ENCODE measurements at places on chromosomes 7 and 10.

- H3K27me3 ChIP-seq, result no peaks in the 10 kb centered on the region
- no peak overlapping the region for H3K27ac ChIP-seq
- no peak for DNase-seq
- no peaks in the 10 kb centered on the region for H3K36me3 ChIP-seq
- no peak overlapping the region for H3K4me3 ChIP-seq
These were observed 403.5 kb downstream of the DNAJB6 start for GRCh38 chr7:157740251-157740798.

DNA sequence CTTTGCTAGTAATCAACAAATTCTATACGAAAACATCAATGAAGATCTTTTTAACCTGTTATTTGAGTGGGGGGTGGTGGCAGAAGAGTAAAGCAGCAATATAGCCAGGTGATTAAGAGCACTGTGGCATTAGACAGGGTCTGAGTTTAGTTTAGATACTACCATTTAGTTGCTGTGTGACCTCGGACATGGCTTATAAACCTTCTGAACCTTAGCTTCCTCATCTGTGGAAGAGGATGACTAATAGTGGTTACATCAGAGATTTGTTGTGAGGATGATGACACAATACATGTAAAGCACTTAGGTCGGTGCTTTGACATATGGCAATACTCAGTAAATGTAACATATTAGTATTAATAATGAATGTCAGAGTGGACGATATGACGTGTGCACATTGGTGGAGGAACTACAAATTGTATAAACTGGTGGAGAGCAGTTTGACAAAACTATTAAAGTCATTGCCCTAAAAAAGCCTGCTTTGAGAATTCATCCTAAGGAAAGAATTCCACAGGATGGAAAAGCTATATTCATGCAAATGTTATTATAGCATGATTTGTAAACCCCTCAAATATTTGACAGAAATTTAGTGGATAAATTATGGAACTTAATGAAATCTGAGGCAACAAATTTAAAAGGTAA lies 24.3 kb downstream of the SPAG6 start:
- H3K27ac ChIP-seq, result no peak overlapping the region
- no peaks in the 10 kb centered on the region for H3K27me3 ChIP-seq
- no peak for DNase-seq
- H3K4me1 ChIP-seq, result no peaks in the 10 kb centered on the region
- no peak overlapping the region for H3K4me3 ChIP-seq

- no peak overlapping the region for H3K4me3 ChIP-seq
- H3K27ac ChIP-seq, result no peak overlapping the region
- no peaks in the 10 kb centered on the region for H3K4me1 ChIP-seq
These were observed 390.1 kb downstream of the GATA3 start for GRCh38 chr10:8444630-8445029.

GRCh38 chr10:76902949-76903348 lies 734.7 kb downstream of the KCNMA1 start:
- H3K4me1 ChIP-seq, result no peaks in the 10 kb centered on the region
- H3K4me3 ChIP-seq, result no peak overlapping the region
- H3K27ac ChIP-seq, result no peak overlapping the region
- no peaks in the 10 kb centered on the region for H3K27me3 ChIP-seq
- no peaks in the 10 kb centered on the region for H3K36me3 ChIP-seq

GRCh38 chr10:80540136-80540535 lies 2.4 kb downstream of the SH2D4B start:
- DNase-seq, result no peak
- no peaks in the 10 kb centered on the region for H3K4me1 ChIP-seq
- no peaks in the 10 kb centered on the region for H3K27me3 ChIP-seq
- H3K4me3 ChIP-seq, result no peak overlapping the region
- no peaks in the 10 kb centered on the region for H3K36me3 ChIP-seq
- no peak overlapping the region for H3K27ac ChIP-seq

- peak overlapping the region; percentile 97 for H3K4me3 ChIP-seq
- DNase-seq, result peak; percentile 98
- no peaks in the 10 kb centered on the region for H3K36me3 ChIP-seq
- peak overlapping the region; percentile 97 for H3K27ac ChIP-seq
- no peaks in the 10 kb centered on the region for H3K4me1 ChIP-seq
These were observed 31.5 kb upstream of the ERV3-1 start for GRCh38 chr7:65037740-65038688.

DNA sequence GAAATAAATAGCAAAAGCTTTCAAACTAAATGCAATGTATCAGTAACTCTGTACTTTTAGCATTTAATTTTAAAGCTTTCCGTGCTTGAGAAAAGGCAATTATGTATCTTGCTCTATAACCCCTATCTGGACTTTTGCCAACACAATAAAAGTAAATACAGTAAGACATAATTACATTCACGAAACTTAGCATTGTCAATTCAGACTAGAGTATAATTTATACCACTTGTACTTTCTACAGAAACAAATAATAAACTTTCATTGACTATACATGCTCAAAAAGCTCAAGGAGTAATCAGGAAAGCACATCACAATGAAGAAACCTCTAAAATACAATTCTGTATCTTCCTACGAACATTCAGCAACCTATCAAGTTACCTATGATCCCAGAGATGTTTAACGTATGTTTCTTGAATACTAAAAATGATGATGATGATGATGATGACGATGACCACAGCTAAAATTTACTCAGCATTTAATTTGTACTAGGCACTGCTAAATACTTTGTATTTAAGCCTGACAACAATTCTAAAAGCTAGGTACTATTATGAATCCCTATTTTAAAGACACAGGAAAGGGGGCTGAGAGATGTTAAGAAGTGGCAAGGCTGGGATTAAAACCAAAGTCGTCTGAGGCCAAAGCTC lies 44.9 kb downstream of the MINDY3 start:
- H3K27ac ChIP-seq, result no peak overlapping the region
- no peak for DNase-seq
- peaks cover 11% of the 10 kb centered on the region for H3K36me3 ChIP-seq
- no peak overlapping the region for H3K4me3 ChIP-seq
- no peaks in the 10 kb centered on the region for H3K4me1 ChIP-seq

- H3K27ac ChIP-seq, result no peak overlapping the region
- no peak for DNase-seq
- no peaks in the 10 kb centered on the region for H3K36me3 ChIP-seq
- H3K4me1 ChIP-seq, result no peaks in the 10 kb centered on the region
- H3K27me3 ChIP-seq, result no peaks in the 10 kb centered on the region
- no peak overlapping the region for H3K4me3 ChIP-seq
These were observed 63.0 kb downstream of the RALA start for GRCh38 chr7:39686261-39686924.

- no peaks in the 10 kb centered on the region for H3K27me3 ChIP-seq
- H3K4me3 ChIP-seq, result no peak overlapping the region
- no peaks in the 10 kb centered on the region for H3K36me3 ChIP-seq
- peaks cover 31% of the 10 kb centered on the region for H3K4me1 ChIP-seq
These were observed 3.5 kb downstream of the AIMP2 start for GRCh38 chr7:6012355-6013104.

- no peaks in the 10 kb centered on the region for H3K27me3 ChIP-seq
- no peaks in the 10 kb centered on the region for H3K4me1 ChIP-seq
- H3K27ac ChIP-seq, result no peak overlapping the region
- no peak for DNase-seq
- no peaks in the 10 kb centered on the region for H3K36me3 ChIP-seq
- H3K4me3 ChIP-seq, result no peak overlapping the region
These were observed 6.0 kb downstream of the TEX47 start for GRCh38 chr7:88789480-88790064.

GRCh38 chr7:31069860-31070555 lies 17.9 kb downstream of the ADCYAP1R1 start:
- no peak overlapping the region for H3K4me3 ChIP-seq
- H3K27ac ChIP-seq, result no peak overlapping the region
- H3K36me3 ChIP-seq, result no peaks in the 10 kb centered on the region

GRCh38 chr10:78657163-78657861 lies 411.5 kb upstream of the ZMIZ1 start:
- no peak overlapping the region for H3K27ac ChIP-seq
- H3K4me3 ChIP-seq, result no peak overlapping the region
- no peaks in the 10 kb centered on the region for H3K27me3 ChIP-seq
- no peaks in the 10 kb centered on the region for H3K36me3 ChIP-seq

DNA sequence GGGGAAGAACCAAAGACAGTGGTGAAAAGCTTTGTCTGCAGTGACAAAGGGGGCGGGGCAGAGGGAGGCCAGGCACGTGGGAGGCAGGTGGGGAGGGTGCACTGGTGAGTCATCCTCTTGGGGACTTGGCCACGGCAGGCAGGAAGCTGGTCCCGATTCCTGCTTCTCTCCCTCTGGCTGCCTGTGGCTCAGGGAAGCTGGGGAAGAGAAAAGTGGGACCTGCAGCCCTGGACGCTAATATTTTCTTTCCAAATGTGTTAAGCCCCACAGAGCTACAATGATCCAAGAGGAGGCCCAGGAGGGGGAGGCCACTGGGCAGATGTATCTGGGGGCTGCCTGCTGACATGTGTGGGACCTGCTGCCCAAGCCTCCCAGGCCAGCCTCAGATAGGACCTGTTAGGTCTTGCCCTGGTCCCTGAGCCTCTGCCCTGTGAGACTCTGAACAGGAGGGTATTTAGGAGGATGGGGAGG lies 231.8 kb downstream of the KCNMA1 start:
- H3K36me3 ChIP-seq, result no peaks in the 10 kb centered on the region
- peaks cover 9% of the 10 kb centered on the region for H3K4me1 ChIP-seq
- no peak overlapping the region for H3K27ac ChIP-seq
- H3K27me3 ChIP-seq, result no peaks in the 10 kb centered on the region

DNA sequence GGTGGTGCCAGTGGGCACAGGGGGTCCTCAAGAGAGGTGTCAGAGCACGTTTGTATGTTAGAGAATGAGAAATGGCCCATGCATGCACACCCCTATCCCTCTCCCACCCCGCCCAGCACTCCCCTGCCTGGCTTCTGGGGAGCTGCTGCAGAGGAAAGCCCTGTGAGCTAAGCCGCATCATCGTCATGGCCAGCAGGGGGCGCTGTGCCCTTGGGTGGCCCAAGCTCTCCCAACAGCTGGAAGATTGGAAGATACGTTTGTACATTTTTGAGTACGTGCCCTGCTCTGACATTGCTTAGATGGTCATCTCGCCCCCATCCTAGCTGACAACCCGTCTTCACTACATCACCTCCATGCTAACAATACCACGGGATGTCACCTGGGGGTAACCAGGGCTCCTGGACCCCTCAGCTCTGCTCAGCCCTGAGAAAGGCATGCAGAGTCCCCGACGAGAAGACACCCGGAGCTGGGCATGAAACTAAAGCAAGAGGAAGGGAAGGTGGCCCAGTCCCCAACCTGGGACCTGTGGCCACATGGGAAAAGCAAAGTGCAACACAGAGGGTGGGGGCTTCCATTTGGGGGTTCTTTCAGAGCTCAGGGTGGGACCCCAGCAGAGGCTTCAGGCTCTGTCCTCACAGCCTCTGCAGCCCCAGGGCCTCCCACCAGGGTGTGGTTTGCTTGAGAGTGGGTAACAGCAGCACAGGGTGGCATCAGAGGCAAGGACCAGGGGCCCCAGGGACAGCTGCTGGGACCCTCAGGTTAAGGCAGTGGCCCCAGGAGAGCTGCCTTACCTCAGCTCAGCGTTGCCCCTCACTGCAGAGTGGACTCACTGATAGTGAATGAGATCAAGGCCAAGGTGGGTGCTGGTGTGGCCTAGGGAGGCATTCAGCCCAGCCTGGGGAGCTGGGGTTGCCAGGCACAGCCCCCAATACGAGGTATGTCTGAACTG lies 136.6 kb downstream of the PTPN20 start:
- DNase-seq, result peak; percentile 90
- no peaks in the 10 kb centered on the region for H3K27me3 ChIP-seq
- H3K27ac ChIP-seq, result no peak overlapping the region
- no peak overlapping the region for H3K4me3 ChIP-seq
- no peaks in the 10 kb centered on the region for H3K4me1 ChIP-seq

DNA sequence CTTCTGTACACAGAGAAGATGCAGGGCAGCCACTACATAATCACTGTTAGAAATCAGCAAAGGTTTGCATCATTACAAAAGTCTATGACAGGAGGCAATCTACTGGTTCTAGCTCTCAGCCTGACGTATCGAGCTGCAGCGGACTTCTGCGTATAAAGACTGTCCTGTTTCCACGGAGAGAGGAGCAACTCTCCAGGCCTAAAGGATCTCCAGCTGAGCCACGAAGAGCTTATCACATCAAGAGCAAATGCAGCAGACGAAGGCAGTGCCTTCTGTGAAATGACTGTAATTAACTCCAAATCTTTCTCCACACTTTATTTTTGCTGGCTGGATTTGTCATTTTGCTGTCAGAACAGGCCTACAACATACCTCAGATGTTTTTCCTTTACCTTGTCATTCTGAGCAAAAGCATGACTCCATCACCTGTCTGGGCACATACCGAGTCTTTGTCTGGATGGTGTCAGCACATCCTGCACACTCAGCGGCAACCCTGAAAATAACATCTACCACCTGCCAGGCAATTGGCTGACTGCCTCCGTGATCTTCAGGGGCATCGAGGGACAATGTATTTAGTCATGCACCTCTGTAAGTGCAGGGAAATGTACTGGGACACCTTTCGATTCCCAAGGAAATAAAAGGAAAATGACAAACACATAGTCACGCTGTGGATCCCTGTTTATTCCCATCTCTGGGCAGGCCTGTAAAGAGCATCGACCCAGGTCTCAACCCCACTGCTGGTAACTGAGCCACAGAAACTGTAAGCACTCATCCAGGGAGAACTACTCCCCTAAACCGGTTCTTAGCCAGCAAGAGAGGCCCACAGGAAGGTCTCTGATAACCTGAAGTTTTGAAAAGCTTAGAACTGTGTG lies 26.3 kb upstream of the SH3PXD2A start:
- H3K36me3 ChIP-seq, result no peaks in the 10 kb centered on the region
- no peak for DNase-seq
- H3K4me1 ChIP-seq, result no peaks in the 10 kb centered on the region
- no peaks in the 10 kb centered on the region for H3K27me3 ChIP-seq
- H3K4me3 ChIP-seq, result no peak overlapping the region

DNA sequence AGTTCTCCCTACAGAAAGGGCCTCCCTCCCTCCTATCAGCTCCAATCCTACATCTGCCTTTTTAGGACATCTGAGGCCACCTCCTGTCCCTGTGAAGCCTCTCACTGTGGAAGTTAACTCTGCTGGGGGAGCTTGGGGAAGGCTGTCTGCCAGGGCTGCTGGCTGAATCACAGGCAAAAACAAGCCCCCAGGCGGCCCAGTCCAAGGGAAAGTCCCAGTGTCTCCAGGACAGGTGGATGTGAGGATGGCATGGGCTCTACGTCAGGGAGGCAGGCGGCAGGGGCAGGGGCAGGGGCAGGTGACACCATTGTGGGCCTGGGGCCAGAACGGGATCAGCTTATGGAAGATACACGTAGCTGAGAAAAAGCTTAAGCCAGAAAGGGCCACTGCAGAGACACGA lies 240.2 kb downstream of the MAD1L1 start:
- no peak overlapping the region for H3K4me3 ChIP-seq
- H3K27ac ChIP-seq, result no peak overlapping the region
- no peaks in the 10 kb centered on the region for H3K27me3 ChIP-seq
- no peak for DNase-seq
